Neuronal stem cell (in vitro differentiated cells): ENCODE measurements at places on chromosomes 11 and 22.
A peak's percentile ranks its signal among the peaks of the same experiment; 100 is the strongest.

GRCh38 chr11:118126082-118126838 is 26.4 kb downstream of the SCN4B start:
- no peak for DNase-seq
- no peak overlapping the region for H3K27ac ChIP-seq

- DNase-seq = no peak
- H3K4me3 ChIP-seq = no peak overlapping the region
- no peak overlapping the region for H3K27ac ChIP-seq
- H3K4me1 ChIP-seq = no peaks in the 10 kb centered on the region
Observed at GRCh38 chr11:12767577-12767976, 93.4 kb downstream of the TEAD1 start.

GRCh38 chr11:20156876-20157613 is 3.2 kb downstream of the DBX1 start:
- H3K4me3 ChIP-seq = peak overlapping the region; percentile 80
- peaks cover 15% of the 10 kb centered on the region for H3K27me3 ChIP-seq
- DNase-seq = peak; percentile 73
- H3K4me1 ChIP-seq = no peaks in the 10 kb centered on the region

DNA sequence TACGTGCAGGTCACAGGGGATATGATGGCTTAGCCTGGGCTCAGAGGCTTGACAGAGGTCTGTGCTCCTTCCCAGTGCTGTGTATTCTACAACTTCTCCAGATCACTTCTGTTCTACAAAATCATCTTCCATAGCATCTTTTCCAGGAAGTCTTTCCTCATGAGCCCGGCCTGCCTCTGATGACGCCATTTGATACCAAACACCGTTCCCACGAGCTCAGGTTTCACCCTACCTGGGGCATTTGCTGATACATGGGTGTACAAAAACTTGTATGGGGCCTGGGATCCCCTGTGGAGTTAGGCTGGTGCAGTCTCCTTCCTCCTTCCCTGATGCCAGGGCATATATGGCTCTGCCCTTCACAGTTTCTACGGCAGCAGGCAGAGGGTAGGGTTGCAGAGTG is 78.7 kb downstream of the NECTIN1 start:
- no peak overlapping the region for H3K27ac ChIP-seq
- no peak for DNase-seq
- H3K36me3 ChIP-seq = no peaks in the 10 kb centered on the region
- peaks cover 7% of the 10 kb centered on the region for H3K4me1 ChIP-seq
- H3K4me3 ChIP-seq = no peak overlapping the region
- H3K27me3 ChIP-seq = peaks cover 10% of the 10 kb centered on the region

GRCh38 chr11:131802440-131803115 is 432.2 kb downstream of the NTM start:
- no peaks in the 10 kb centered on the region for H3K27me3 ChIP-seq
- H3K4me1 ChIP-seq = no peaks in the 10 kb centered on the region
- DNase-seq = no peak
- H3K36me3 ChIP-seq = no peaks in the 10 kb centered on the region
- H3K27ac ChIP-seq = no peak overlapping the region

GRCh38 chr11:133606124-133606523 is 73.8 kb upstream of the OPCML start:
- no peak overlapping the region for H3K27ac ChIP-seq

GRCh38 chr22:27983361-27983791 is 64.3 kb upstream of the PITPNB start:
- no peaks in the 10 kb centered on the region for H3K27me3 ChIP-seq
- DNase-seq = no peak
- H3K4me3 ChIP-seq = no peak overlapping the region
- no peaks in the 10 kb centered on the region for H3K4me1 ChIP-seq

- H3K4me1 ChIP-seq = peaks cover 6% of the 10 kb centered on the region
- no peaks in the 10 kb centered on the region for H3K36me3 ChIP-seq
- H3K27ac ChIP-seq = no peak overlapping the region
- H3K27me3 ChIP-seq = no peaks in the 10 kb centered on the region
Observed at GRCh38 chr11:16173798-16174197, 182.5 kb downstream of the SOX6 start.

- no peak overlapping the region for H3K4me3 ChIP-seq
- DNase-seq = no peak
- H3K27ac ChIP-seq = no peak overlapping the region
Observed at GRCh38 chr11:128642571-128642970, 51.3 kb upstream of the FLI1 start.

DNA sequence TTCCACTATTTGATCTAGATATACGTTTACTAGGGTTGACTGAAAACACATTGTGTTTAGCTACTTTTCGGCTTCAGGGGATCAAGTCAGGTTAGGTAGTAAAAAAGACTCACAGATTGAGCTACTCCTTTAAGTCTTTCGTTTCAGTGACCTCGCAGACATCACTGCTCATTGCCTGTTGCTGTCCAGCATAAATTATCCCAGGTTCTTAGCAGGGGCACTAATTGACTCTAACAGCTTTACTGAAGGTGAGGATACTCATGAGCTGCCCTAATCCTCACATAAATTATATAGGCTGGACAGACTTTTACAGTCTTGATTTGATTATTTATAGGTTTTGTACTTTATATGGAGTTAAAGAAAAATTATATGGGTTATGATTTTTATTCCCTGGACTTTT is 3.7 kb downstream of the CARD18 start:
- no peak overlapping the region for H3K27ac ChIP-seq
- H3K4me3 ChIP-seq = no peak overlapping the region
- no peaks in the 10 kb centered on the region for H3K27me3 ChIP-seq
- no peaks in the 10 kb centered on the region for H3K36me3 ChIP-seq
- no peaks in the 10 kb centered on the region for H3K4me1 ChIP-seq

GRCh38 chr22:44454113-44454769 is 43.8 kb downstream of the RTL6 start:
- H3K4me1 ChIP-seq = no peaks in the 10 kb centered on the region
- no peaks in the 10 kb centered on the region for H3K27me3 ChIP-seq
- DNase-seq = no peak
- H3K27ac ChIP-seq = no peak overlapping the region
- no peaks in the 10 kb centered on the region for H3K36me3 ChIP-seq

- H3K27me3 ChIP-seq = no peaks in the 10 kb centered on the region
- H3K36me3 ChIP-seq = no peaks in the 10 kb centered on the region
- DNase-seq = no peak
- H3K4me3 ChIP-seq = no peak overlapping the region
- H3K4me1 ChIP-seq = no peaks in the 10 kb centered on the region
- no peak overlapping the region for H3K27ac ChIP-seq
Observed at GRCh38 chr11:65766535-65766934, 14.2 kb downstream of the AP5B1 start.
